ENCODE measurements at places on chromosomes 6 and 20. TPM values are rescaled to one million over a fixed set of nuclear protein-coding genes. Genes with fewer than 3 reads are reported as not detected.
A peak's percentile ranks its signal among the peaks of the same experiment; 100 is the strongest.

DNA sequence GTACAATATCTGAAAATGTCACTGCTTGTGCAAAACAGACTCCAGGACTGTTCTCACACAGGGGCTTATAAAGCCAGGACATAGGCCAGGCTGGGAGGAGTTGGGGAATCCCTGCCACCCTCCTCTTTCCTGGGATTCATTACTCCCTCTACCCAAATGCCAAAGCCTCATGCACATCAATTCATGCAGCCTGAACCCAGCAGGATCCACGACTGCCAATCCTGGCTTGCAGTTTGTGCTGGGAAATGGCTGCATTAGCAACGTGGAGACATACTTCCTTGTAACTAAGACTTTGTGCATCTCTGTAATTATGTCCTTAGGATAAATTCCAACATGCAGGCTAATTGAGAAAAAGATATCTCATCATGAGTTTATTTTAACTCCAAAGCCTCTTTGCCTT is 143.8 kb downstream of the SYCP2 start:
- peak; percentile 60 for DNase-seq

DNA sequence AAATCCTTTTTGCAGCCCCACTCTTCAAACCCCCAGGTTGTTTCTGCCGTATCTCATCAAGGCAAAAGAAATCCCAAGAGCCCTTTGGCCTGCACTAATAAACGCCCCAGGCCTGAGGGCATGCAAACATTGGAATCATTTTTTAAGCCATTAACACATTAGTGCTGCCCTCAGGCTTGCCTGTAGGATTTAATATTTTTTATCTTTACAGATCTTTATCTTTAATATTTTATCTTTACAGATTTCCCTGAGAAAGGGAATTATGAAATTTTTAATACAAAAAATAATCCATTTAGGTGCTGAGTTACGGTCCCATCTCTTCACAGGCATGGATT is 14.7 kb downstream of the GTPBP2 start:
- no peak for DNase-seq

The PGC gene
- total RNA-seq: 56.6 TPM

The ENPP3 gene
- total RNA-seq: 0.82 TPM

- no peak for DNase-seq
These were observed 50.6 kb downstream of the TRAF3IP2 start for GRCh38 chr6:111555036-111555435.
